Fibroblast of mammary gland (primary cell): ENCODE measurements at places on chromosomes 2 and 18.

DNA sequence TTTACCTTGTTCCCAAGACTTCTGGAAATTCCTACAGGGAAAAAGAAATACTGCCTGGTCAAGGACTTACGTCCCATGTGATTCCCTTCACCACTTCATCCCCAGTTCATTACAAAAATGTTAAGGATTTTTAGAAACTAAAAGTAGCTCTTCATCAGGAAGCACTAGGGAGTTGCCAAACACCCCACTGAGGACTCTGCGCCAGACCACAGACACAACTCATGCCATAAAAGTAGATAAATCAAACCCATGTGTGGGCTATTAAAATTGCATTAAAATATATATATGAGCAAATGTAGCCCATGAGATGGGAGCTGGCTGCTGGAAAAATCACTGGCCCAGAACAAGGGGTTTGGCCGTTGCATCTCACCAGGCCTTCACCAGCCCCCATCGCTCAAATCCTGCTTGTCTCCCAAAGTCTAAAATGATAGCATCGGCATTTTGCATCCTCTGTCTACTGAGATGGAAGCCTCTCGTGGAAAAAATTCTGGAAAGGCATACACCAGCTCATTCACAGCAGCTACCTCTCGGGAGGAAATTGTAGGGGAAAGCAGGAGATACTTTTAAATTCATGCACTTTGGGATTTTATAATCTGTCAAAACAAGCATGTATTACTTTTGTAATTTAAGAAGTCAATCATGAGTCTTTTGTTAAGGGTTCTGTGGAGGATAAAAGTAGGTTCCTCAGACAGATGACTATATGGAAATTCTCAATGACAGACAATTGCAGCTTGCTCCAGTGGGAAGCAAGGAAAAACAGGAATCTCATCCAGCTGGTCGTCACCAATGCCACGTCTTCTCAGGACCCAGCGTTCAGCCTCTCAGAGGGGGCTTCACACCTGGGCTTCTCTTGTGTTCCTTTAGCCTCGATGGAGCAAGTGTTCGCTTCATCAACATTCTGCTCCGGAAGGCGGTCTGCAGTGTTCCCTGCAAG, 113.9 kb downstream of the MREG start:
- peak; percentile 92 for DNase-seq

DNA sequence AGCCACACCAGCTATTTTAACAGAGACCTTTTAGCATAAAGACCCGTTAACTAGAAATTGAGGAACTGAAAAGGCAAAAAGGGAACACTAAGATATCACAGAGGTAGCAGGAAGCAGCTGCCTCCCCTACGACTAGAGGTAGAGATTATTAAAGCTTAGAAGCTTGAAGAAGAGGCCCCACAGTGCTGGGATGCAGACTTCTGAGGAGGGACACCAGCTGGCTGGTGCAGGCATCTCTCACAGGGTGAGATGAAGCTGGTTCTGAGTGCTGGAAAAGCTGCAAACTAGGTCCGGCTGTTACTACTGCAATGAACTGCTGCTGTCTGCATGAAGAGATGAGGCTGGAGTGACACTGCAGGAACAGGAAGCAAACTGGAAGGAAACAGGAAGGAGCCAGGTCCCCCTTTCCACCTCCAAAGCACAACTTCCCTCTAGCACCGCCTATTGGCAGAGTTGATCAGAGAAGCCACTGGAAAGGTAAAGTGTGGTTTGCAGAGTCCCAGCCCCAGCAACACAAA, 61.2 kb upstream of the MRPS9 start:
- DNase-seq = no peak

GRCh38 chr18:48336332-48336731, 72.9 kb downstream of the ZBTB7C start:
- peak; percentile 9 for DNase-seq

DNA sequence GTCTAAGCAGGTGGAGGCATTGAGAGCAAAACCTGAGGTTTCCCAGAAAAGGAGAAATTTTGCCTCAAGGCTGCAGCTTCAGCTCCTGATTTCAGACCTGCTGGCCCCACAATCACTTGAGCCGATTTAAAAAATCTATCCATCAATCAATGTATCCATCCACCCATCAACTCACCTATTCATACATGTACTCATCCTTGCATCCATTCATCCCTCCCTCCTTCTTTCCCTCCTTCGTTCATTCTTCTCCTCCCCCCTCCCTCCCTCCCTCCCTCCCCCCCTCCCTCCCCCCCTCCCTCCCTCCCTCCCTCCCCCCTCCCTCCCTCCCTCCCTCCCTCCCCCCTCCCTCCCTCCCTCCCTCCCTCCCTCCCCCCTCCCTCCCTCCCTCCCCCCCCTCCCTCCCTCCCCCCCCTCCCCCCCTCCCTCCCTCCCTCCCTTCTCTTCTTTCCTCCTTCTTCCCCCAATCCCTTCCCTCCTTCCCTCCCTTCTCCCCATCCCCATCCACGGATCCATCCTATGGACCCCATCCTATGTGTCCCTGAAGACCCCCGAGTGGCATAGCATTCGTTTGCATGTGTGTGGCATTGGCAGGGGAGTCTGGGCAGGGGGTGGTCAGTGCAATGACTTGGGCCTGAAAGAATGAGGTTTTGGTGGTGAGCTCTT, 6.1 kb upstream of the PXDN start:
- no peak for DNase-seq

GRCh38 chr2:152367547-152368390, 32.8 kb downstream of the FMNL2 start:
- DNase-seq = peak; percentile 41
